Endothelial cell (in vitro differentiated cells): ENCODE measurements at places on chromosomes 16 and 17.

GRCh38 chr16:57530104-57530521 lies 6.3 kb downstream of the CCDC102A start:
- no peak for DNase-seq

DNA sequence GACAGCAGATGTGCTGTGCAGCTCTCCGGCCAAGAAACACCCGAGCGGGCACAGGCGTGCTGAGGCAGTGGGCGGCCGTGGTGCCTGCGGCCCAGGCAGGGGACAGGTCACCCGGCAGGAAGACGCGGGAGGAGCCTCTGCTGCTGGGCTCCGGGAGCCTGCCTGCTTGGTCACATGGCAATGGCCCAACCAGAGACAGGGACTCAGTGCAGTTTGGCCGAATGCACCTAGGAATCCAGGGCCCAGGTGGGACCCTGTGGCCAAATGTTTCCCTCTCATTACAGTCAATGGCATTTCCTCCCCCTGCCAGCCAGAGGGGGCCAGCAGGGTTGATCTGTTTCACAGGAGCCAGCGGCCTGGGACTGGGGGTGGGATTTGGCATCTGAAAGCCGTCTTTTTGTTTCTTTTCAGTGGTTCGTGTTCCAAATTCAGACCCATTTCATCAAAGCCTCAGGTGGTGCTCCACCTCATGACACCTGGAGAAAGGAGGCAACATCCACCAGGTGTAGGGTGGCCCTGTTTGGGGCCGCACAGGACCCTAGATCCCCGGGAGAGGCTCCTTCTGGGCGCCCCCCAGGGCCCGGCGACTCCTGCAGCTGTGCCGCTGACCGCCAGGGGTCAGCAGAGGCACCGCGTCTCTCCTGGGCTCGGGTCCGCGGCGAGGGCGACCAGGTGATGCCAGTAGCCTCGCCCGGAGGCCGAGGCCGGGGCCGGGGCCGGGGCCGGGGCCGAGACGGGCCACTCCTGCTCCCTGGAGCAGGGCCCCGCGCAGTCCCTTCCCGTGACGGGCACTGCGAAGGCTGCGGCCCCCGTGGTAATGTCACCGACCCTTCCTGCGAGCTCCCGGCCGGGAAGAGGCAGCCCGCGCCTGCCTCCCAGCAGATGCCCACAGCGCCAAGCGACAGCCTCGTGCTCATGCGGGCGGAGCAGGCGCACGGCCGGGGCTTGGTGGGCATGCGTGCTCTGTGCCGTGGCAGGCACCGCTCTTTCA lies 118.5 kb downstream of the C16orf78 start:
- peak; percentile 71 for DNase-seq

DNA sequence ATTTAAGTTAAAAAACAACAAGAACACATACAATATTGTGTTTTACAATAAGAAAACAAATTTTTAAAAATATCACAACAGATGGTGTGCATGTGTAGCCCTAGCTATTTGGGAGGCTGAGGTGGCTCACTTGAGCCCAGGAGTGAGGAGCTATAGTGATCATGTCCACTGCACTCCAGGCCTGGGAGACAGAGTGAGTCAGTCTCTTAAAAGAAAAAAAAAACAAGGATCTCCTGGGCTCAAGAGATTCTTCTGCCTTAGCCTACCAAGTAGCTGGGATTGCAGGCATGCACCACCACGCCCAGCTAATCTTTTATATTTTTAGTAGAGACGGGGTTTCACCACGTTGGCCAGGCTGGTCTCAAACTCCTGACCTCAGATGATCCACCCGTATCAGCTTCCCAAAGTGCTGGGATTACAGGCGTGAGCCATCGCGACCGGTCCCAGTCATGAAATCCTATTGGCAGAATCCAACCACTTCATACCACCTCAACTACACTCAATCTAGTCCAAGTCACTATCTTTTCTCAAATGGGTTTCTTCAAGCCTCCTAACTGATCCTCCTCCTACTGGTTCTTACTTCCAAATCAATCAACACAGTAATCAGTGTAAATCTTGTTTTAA lies 55.0 kb downstream of the STH start:
- DNase-seq, result no peak

GRCh38 chr17:15462976-15463772 lies 4.2 kb downstream of the CDRT4 start:
- DNase-seq, result no peak

DNA sequence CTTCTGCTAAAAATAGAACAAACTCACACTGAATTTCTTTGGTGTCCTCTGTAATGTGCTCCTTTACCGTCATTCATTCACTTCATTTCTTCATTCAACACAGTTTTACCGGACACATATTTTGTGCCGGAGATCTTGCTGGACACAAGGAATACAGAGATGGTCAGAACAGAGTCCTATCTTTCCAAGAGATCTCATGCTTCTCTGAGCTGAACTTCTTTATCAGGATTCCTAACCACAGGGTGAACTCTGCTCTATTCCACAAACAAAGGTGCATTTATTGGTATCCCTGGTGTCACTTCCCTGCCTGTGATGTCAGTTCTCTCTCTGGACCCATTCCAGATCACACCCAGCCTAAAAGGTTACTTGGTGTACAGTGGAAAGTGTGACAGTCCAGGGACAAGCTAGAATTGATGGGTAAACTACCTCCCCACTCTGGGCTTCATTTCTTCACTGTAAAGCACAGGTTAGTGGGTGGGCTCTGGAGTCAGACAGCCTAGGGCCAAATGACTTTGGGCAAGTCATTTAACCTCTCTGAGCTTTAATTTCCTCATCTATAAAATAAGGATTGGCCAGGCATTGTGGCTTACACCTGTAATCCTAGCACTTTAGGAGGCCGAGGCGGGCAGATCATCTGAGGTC lies 4.2 kb downstream of the IFI35 start:
- DNase-seq, result no peak

- DNase-seq, result no peak
Measured at GRCh38 chr16:55640701-55641327, 15.0 kb upstream of the SLC6A2 start.
